ENCODE measurements at places on chromosomes 5 and 9.

DNA sequence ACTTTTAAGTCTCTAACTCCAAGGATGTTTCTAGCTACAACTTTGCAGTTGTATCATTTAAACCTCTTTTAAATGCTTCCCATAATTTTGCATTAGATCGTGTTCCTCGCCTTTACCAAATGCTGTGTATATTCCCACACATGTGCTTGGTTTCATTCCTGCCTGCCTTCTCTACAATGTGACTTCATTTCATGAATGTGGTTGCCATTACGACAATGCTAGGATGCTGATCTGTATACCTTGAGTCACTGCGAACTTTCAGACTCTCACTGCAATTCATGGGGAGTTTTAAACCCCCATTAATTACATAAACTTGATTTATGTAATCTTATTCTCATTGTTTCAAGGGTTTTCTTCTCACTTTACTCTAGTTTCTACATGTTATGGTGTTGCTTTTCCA is 50.3 kb downstream of the UBE2QL1 start:
- DNase-seq: no peak

DNA sequence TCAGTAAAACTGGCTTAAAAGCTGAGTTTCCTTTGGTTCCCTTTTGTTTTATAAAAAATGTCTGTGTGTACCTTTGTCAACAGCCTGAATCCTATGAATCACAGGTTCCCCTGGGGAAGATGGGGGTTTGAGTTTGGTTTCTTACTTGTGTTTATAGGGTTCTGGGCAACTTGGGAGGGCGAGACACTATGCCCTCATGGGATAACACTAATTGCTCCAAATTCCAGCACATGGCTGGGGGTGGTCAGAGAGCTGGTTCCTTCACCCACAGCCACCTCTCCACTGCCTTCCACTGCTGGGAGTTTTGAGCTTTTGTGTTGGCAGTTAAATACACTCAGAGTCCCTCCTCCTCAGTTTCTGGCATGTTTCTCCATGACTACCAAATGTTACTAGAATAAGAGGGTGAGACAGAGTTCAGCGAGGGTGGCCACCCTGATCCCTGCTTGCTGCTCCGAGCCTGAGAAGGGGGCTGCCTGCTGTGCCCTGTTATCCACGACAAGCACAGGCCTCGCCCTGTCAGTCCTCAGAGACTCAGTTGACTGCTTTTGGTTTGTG is 83.0 kb upstream of the EPB41L4B start:
- no peak for DNase-seq

DNA sequence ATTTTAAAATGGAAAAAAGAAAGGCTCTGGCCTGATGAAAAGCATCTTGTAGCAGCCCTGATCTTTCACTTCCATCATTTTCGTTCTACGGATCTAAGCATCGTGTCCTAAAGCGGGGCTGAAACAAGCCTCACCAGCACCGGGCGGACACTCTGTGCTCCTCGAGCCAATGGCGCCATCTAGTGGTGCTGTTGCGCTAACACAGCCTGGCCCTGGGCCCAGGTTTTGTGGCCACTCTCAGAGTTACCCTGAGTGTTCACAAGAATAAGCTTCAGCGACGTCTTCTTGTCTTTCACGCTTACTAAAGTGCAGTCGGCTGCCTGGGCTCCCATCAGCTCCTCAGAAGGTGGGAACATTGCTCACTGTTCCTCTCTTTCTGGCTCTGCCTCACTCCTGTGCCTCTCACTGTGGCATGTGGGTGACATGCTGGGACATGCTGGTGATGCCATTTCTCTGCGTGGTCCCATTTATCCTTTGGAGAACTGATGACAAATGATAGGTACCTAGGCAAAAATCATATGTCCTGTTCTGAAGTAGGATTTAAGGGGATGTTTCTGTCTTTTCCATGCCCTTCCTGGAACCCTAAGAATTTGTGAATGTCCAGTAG is 32.7 kb downstream of the DMRT3 start:
- peak; percentile 63 for DNase-seq

DNA sequence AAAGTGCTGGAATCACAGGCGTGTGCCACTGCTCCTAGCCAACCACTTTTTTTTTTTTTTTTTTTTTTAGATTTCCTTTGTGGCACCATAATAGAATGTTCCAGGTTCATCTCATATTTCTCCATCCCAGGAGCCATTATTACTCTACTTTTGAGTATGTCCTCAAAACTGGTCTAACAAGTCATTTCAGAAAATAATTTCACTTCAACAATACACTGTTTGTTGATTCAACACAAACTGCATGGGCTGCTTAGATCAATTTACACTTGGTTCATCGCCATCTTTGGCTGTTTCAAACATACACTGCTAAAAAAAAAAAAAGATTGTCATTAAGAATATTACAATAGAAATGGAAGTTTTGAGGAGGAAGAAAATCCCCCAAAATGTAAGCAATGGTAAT is 57.9 kb downstream of the CSNK1A1 start:
- DNase-seq: no peak

- no peak for DNase-seq
These were observed 845 bp upstream of the NR4A3 start for GRCh38 chr9:99820685-99821395.

GRCh38 chr5:32392039-32392438 is 52.5 kb downstream of the ZFR start:
- DNase-seq: no peak

GRCh38 chr9:28774433-28775235 is 1201.4 kb upstream of the C9orf72 start:
- no peak for DNase-seq

GRCh38 chr5:172506921-172507320 is 52.6 kb upstream of the SH3PXD2B start:
- no peak for DNase-seq

- no peak for DNase-seq
These were observed 429.7 kb upstream of the KLF4 start for GRCh38 chr9:107919263-107919662.

DNA sequence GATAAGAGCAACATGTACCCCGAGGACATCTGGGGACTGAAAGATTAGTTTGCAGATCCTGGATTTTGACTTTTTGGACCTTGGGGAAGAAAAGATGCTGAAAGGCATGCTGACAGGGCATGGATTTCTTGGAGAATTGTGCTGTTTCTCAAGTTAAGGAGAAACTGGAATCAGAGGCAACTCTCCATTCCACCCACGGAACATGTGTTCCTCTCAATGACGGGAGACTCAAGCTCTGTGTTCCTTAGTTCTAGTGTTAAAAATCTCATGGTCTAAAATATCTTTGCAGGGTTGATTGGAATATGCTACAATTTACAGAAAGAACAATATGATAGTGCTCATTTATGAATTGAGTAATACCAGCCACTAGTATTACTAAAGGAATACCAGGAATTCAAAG is 34.4 kb upstream of the CDH12 start:
- DNase-seq: no peak

- DNase-seq: no peak
These were observed 4.9 kb upstream of the IL4 start for GRCh38 chr5:132668706-132669454.

- DNase-seq: no peak
These were observed 279.5 kb upstream of the PTGER4 start for GRCh38 chr5:40400245-40400644.

Measured in stimulated activated CD4-positive, alpha-beta T cell treated with anti-CD3 and anti-CD28 coated beads, Interleukin-12 subunit alpha, Interleukin-12 subunit beta, amount 100 ng/mL, for 24 hours (primary cell).